ENCODE measurements at places on chromosomes 7 and 10.

GRCh38 chr7:67364441-67365017 lies 367.9 kb downstream of the TYW1 start:
- no peak for DNase-seq

DNA sequence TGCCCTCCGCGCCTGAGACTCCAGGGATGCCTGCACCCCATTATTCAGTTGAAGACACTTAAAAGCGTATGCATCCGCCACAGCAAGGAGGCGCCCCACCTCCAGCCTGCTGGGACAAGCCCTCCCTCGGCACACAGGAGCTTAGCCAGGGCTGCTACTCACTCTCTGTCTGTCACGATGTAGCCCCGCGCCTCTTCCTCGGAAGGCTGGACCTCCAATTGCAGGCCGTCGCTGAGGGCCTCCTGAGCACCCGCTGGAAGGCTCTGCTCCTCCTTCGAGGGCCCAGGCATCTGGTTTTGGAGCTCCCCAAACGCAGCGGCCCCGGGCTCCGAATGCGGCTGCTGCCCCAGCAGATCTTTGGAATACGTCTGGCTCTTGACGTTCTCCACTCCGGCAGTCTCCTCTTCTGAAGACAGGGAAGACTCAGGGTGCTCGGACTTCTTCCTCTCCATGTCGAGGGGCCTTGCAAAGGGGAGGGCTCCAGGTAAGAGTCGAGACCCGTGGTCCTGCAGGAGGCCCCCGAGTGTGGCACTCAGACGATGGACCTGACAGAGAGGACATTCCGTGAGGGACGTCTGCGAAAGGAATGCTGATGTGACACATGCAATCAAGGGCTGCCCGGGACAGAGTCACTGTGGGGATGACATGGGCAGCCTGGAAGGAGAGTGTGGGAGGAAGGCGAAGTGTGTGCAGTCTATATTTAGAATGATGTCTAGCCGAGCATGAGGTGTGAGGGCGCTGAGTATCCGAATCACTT lies 453.9 kb downstream of the PTPRN2 start:
- DNase-seq: no peak

- DNase-seq: no peak
Observed at GRCh38 chr7:48307041-48307714, 135.9 kb downstream of the ABCA13 start.

DNA sequence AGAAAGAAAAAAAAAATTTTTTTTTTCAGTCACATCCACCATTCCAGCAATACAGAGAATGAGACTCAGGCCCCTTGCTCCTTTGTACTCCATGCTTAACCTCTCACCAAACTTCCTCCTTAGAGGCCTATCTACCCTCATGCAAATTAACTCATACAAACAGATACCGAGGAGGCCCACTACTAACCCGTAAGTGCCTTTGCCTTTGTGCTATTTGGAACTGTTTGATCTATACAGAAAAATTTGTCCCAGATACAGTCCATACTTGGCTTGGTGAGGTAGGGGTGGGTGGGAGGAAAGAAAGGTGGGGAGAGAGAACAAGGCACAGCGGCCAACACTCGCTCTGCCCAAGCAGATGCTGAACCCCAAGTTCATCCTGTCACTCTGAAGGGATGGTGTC lies 87.8 kb upstream of the DUSP5 start:
- DNase-seq: no peak

DNA sequence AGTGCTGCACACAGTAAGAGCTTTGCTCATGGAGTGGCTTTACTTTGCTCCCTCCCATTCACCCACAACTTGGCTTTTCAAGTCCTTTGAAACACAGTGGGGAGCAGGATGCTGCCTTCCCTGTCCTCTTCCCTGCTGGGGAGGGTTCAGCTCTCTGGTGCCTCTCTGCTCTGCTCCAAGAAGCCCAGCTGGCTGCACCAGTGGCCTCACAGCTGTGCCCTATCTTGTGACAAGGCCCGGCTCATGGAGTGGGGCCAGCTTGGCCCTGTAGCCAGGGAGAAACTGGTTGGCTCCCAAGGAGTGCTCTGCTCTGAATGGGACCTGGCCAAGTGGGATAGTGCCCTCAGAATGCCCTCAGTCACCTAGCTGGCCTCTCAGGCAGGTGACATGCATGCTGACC lies 212.3 kb upstream of the ZMIZ1 start:
- DNase-seq: no peak

GRCh38 chr10:93994438-93994801 lies 689 bp downstream of the PLCE1 start:
- no peak for DNase-seq

- DNase-seq: no peak
Observed at GRCh38 chr10:75875740-75876139, 444.3 kb downstream of the LRMDA start.

- DNase-seq: peak; percentile 59
Observed at GRCh38 chr7:3092468-3092867, 48.8 kb upstream of the CARD11 start.
